ENCODE measurements at places on chromosomes 12 and 14. TPM values are rescaled to one million over a fixed set of nuclear protein-coding genes. Genes with fewer than 3 reads are reported as not detected.

The FGF6 gene
- total RNA-seq, result not detected

The CLEC6A gene
- 0.09 TPM for total RNA-seq

The ADGRD1 gene
- 0.94 TPM for total RNA-seq

The ZBTB39 gene
- total RNA-seq, result 5.1 TPM

The GLT8D2 gene
- 1.4 TPM for total RNA-seq

The TMTC1 gene
- total RNA-seq, result 5.4 TPM

- H3K27me3 ChIP-seq, result no peaks in the 10 kb centered on the region
- peaks cover 39% of the 10 kb centered on the region for H3K4me1 ChIP-seq
Observed at GRCh38 chr12:122082621-122083356, 4.2 kb downstream of the MLXIP start.

GRCh38 chr12:71268598-71269280, 110.9 kb upstream of the TSPAN8 start:
- no peaks in the 10 kb centered on the region for H3K36me3 ChIP-seq
- no peaks in the 10 kb centered on the region for H3K27me3 ChIP-seq
- H3K4me3 ChIP-seq, result no peak overlapping the region
- H3K27ac ChIP-seq, result no peak overlapping the region
- no peak for DNase-seq

GRCh38 chr12:109124878-109125648, 8.7 kb downstream of the ACACB start:
- DNase-seq, result no peak
- H3K4me1 ChIP-seq, result no peaks in the 10 kb centered on the region
- no peak overlapping the region for H3K27ac ChIP-seq
- no peak overlapping the region for H3K4me3 ChIP-seq

GRCh38 chr14:21093769-21094681, 4.4 kb downstream of the ZNF219 start:
- H3K27ac ChIP-seq, result no peak overlapping the region
- H3K36me3 ChIP-seq, result peaks cover 30% of the 10 kb centered on the region
- no peaks in the 10 kb centered on the region for H3K27me3 ChIP-seq
- no peak overlapping the region for H3K4me3 ChIP-seq

GRCh38 chr12:93183940-93184671, 193.6 kb upstream of the NUDT4 start:
- H3K27me3 ChIP-seq, result no peaks in the 10 kb centered on the region
- H3K4me3 ChIP-seq, result no peak overlapping the region
- peaks cover 13% of the 10 kb centered on the region for H3K4me1 ChIP-seq

DNA sequence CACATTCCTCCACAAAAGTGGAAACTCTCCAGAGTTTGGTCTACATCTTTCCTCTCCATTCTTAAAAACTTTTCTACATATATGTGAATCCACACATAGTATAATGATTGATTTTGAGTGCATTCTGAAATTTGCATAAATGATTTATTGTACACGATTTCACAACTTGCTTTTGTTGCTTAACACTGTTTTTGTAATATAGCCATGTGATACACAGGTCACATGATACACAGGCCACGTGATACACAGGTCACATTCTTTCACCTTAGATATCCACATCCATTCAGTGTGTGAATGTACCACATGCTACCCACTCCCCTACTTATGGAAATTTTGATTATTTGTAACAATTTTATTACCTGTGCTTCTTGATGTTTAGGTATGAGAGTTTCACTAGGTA, 319.1 kb downstream of the ZFP36L1 start:
- H3K27ac ChIP-seq, result no peak overlapping the region
- no peaks in the 10 kb centered on the region for H3K36me3 ChIP-seq
- H3K4me1 ChIP-seq, result no peaks in the 10 kb centered on the region
- H3K27me3 ChIP-seq, result no peaks in the 10 kb centered on the region

GRCh38 chr14:93955850-93956481, 20.4 kb downstream of the ASB2 start:
- H3K27me3 ChIP-seq, result peaks cover 4% of the 10 kb centered on the region
- no peak overlapping the region for H3K4me3 ChIP-seq
- DNase-seq, result no peak
- H3K36me3 ChIP-seq, result no peaks in the 10 kb centered on the region

DNA sequence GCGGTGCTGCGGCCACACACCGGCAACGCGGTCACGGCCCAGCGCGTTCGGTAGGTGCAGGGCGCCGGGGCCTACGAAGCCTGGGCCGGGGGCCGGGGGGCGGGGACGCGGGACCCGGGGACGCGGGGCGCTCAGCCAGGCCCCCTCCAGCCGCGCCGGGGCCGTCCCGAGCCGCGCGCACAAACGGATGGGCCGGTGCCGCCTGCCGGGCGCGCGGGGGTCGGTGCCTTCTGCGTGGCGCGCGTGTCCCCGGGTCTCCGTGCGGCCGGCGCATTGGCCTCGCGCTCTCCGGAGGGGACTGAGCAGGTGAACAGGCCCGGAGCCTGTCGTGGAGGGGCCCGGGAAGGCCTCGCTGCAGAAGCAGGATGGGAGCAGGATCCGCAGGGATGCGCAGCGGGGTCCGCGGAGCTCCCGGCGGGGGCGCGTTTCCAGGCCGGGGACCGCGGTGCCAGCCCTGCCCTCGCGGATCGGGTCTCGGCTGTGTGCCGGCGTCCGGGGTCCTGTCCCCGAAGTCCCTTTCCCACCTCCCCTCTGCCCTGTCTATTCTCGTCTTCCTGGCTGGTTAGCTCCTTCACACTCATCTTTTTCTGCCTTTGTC, 421 bp downstream of the GLT1D1 start:
- no peak overlapping the region for H3K4me3 ChIP-seq
- no peak for DNase-seq
- no peak overlapping the region for H3K27ac ChIP-seq
- H3K36me3 ChIP-seq, result no peaks in the 10 kb centered on the region

- no peaks in the 10 kb centered on the region for H3K4me1 ChIP-seq
- H3K27me3 ChIP-seq, result no peaks in the 10 kb centered on the region
- no peak overlapping the region for H3K27ac ChIP-seq
- DNase-seq, result no peak
Observed at GRCh38 chr12:49160399-49160798, 28.5 kb downstream of the TUBA1A start.

GRCh38 chr12:67593041-67593440, 55.5 kb upstream of the DYRK2 start:
- H3K4me1 ChIP-seq, result peaks cover 7% of the 10 kb centered on the region
- H3K4me3 ChIP-seq, result no peak overlapping the region
- DNase-seq, result peak; percentile 21
- H3K27me3 ChIP-seq, result no peaks in the 10 kb centered on the region

DNA sequence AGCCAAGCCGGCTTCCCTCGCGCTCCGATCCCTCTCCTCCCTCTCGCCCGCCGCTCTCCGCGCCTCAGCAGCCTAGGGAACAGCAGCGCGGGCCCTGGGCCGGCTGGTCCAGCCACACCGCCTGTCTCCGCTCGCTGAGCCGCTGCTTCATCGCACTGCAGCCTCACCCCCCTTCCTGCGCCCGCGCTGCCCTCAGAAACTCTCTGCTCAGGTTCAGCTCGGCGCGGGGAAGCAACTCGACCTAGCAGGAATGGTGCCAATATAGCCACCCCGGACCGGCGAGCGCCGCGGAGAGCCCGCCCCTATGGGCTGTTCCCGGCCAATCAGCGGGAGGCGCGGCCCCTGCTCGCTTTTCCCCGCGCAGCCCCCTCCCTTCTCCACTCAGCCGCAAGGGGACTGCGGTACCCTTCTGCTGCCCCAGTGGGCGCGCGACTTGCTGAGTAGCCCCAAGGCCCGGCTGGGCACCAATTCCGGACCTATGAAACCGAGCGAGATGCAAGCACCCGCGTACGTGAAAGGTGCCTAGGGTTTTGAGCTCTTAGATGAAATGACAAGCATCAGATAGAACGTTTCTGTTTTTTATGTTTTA, at the start of gene ADAMTS20:
ADAMTS20 (minus strand) TSS at position 233 of the 589 bp plus-strand sequence. CDS start 282 bp downstream, outside the sequence.
- H3K27ac ChIP-seq, result no peak within 1 kb of the TSS
- peaks cover 30% of the 10 kb centered on the region for H3K27me3 ChIP-seq
- no peaks in the 10 kb centered on the region for H3K36me3 ChIP-seq

DNA sequence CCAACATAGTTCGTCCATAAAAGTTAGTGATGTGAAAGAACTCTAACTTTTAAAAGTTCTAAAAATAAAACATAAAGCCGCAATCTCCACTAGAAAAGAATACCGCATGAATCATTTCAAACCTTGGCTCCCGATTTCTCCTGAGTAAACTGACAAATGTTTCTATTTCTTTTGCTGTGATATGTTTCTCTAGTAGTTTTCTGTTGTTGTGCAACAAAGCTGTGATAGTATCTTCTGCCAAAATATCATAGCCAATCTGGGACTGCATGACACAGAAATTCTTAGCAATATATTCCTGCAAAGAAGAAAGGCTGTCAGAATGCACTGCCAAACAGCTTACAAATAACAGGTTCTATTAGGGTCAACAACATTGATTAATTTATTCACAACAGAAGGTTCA, 174.0 kb downstream of the ITPR2 start:
- H3K27me3 ChIP-seq, result no peaks in the 10 kb centered on the region
- no peak overlapping the region for H3K4me3 ChIP-seq
- peaks cover 48% of the 10 kb centered on the region for H3K36me3 ChIP-seq
- no peak for DNase-seq

DNA sequence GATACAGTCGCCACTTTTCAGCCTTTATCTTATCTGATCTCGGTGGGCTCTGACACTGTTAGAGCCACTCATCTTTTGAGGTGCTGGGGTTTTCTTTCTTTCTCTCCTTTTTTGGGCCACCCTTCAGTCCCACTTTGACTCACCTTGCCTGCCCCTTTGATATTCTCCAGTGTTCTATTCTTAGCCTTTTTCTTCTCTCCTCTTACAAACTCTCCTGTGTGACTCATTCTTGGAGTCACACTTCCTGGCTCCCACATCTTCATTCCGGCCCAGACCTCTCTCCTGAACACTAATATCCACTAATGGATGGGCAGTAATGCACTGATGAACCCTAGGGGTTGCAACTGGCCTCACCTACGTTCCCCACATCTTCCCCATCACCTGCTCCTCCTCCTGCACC, 2.2 kb upstream of the DCD start:
- H3K4me1 ChIP-seq, result no peaks in the 10 kb centered on the region
- DNase-seq, result no peak
- no peak overlapping the region for H3K4me3 ChIP-seq

DNA sequence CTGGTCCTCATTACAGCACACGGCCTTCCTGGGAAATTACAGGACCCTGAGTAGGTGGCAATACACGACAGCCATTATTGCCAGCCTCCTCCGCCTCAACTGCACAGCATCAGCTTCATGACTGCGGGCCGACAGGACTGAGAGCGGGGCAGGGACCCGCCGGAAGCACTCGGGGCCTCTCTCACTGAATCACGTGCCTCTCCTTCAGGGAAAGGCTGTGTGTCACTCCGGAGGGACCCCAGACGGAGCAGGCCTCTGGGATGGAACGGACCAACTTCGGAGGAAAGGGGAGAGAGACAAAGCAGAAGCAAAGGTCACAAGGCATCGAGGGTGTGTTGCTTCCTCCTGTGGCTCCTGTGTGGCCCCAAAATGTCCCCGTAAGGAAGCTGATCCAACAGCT, 90.0 kb downstream of the RNF34 start:
- H3K36me3 ChIP-seq, result peaks cover 13% of the 10 kb centered on the region
- H3K4me1 ChIP-seq, result peaks cover 10% of the 10 kb centered on the region
- H3K4me3 ChIP-seq, result no peak overlapping the region
- no peak overlapping the region for H3K27ac ChIP-seq

DNA sequence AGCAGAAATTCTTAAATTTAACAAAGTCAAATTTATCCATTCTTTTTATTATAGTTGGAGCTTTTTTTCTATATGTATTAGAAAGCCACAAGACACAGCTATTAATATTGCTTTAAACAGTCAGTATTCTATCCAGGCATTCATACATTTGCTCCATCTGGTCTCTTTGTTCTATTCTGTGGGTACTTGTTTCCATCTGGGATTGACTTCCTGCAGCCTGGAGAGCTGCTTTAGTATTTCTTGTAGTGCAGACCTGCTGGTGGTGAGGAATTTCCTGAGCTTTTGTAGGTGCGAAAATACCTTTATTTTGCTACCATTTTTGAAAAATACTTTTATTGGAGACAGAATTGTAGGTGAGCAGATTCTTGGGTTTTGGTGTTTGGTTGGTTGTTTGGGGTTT, 29.0 kb downstream of the CCDC60 start:
- H3K36me3 ChIP-seq, result no peaks in the 10 kb centered on the region
- H3K27ac ChIP-seq, result no peak overlapping the region
- no peaks in the 10 kb centered on the region for H3K27me3 ChIP-seq
- DNase-seq, result no peak
- no peak overlapping the region for H3K4me3 ChIP-seq

GRCh38 chr12:121857322-121858246, 1.1 kb downstream of the HPD start:
- H3K36me3 ChIP-seq, result no peaks in the 10 kb centered on the region
- no peak for DNase-seq
- H3K27me3 ChIP-seq, result no peaks in the 10 kb centered on the region
- no peak overlapping the region for H3K27ac ChIP-seq
- peaks cover 9% of the 10 kb centered on the region for H3K4me1 ChIP-seq
- no peak overlapping the region for H3K4me3 ChIP-seq

- H3K27me3 ChIP-seq, result no peaks in the 10 kb centered on the region
- no peak overlapping the region for H3K27ac ChIP-seq
- no peaks in the 10 kb centered on the region for H3K36me3 ChIP-seq
- no peak for DNase-seq
- no peak overlapping the region for H3K4me3 ChIP-seq
Observed at GRCh38 chr14:60878536-60878935, 102.3 kb downstream of the TRMT5 start.

DNA sequence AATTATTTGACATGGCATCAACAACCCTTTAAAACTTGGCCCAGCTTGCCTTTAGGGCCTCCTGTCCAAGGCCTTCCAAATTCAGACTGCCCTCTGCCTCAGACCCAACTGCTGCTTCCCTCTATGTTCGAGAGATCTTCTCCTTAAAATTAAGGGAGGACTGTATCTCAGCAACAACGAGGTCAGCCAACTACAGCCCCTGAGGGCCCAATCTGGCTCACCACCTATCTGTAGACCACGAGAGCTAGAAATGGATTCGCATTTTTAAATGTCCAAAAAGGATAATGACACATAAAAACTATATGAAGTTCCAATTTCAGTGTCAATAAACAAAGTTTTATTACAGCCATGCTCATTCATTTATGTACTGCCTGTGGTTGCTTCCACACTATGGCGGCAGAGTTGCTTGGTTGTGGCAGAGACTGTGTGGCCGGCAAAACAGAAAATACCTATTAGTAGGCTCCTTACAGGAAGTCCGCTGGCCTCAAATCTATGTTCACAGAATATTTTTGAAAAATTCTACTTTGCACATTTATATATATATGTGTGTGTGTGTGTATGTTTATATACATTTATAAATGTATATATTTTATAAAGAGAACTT, 1026.9 kb downstream of the BCL11B start:
- DNase-seq, result no peak
- H3K27ac ChIP-seq, result no peak overlapping the region
- H3K36me3 ChIP-seq, result no peaks in the 10 kb centered on the region
- H3K4me1 ChIP-seq, result peaks cover 22% of the 10 kb centered on the region
- no peaks in the 10 kb centered on the region for H3K27me3 ChIP-seq

DNA sequence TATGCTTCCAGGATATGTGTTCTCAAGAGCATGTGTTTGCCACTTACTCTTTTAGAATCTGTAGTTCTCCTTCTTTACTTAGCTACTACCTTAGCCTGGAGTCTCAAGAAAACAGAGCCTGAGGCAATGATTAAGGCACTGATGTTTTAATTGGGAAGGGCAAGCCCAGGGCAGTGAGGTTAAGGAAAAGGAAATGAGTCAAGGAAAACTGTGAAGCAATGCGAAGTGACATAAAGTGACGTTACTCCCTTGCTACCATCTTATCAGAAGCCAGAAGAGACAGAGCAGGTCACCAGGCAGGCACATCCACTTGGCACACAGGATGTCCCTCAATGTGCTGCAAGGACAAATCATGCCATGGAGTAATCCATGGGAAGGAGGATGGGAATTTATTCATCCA, 11.3 kb upstream of the EML5 start:
- H3K27ac ChIP-seq, result no peak overlapping the region
- H3K4me3 ChIP-seq, result no peak overlapping the region
- DNase-seq, result no peak
- H3K4me1 ChIP-seq, result no peaks in the 10 kb centered on the region

All from thymus (tissue), 14 donors.